Vagina (tissue), 2 donors: ENCODE measurements at places on chromosomes 5 and 9.

- DNase-seq: no peak
These were observed 18.4 kb downstream of the AP3B1 start for GRCh38 chr5:78275998-78276543.

DNA sequence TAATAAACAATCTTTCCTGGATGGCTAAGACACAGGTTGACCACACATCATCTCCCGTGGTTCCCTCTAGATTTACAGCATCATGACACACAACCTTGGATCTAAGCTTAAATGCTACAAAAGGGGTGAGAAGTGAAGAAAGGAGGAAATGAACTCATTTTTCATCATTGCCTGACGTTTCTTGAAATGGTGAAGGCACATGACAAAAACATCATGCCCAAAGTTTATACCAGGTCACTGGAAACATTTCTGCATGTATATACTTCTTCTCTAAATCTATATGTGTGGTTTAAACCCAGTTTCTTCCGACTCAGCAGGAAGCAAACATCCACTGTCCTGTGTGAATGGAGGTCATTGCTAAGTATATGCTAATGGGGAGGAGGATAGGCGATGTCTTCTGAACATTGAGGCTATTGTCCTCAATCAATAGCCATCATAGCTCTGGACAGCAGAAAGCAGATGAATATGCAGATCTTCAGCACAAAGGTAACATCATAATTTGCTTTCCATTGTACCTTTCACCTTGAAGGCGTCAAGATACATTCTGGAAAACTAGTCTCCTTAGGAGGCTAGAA lies 137.4 kb downstream of the MED27 start:
- no peak for DNase-seq

DNA sequence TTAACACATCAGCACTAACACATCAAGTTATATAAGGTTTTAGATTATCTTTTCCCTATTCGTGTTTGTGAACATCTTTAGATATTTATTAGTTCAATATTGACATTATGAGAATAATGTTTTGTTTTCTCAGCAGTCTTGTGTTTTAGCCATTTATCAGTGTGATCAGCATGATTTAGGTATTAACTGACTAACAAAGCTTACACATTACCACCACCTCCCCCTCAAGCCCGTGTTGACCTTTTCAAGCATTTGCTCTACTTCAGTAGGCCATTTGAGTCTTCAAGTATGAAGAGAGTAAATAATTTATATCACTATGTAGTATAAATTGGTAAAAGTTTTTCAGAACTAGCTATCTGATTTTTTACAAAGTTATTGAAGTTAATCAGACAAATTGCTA lies 6.9 kb downstream of the PBX3 start:
- no peak for DNase-seq

DNA sequence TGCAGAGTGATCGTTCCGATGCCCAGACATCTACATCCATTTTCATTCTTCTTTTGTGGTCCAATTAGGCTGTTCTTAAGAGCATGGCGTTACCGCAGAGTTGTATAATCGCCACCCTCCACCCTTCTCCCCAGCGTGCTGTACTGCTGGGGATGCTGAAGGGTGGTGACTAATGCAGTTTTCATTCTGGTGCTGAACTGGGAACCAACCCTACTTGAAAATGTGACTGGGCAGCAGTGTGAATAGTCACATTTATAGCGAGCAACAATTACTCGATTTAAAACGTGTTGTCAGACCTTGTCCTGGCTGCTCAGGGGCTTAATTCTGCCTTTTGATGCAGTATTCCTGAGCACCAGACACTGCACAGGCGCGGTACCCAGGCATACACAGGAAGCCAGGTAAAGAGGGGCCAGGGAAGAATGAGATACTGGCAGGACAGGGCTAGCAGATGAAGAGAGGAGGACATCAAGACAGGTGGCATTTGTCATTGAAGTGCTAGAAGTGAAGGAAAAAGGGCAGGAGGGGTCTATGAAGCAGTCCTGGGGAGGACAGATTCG lies 719 bp upstream of the ISCA1 start:
- DNase-seq: no peak

- DNase-seq: no peak
These were observed 1642.7 kb upstream of the WWC1 start for GRCh38 chr5:166648736-166649135.

DNA sequence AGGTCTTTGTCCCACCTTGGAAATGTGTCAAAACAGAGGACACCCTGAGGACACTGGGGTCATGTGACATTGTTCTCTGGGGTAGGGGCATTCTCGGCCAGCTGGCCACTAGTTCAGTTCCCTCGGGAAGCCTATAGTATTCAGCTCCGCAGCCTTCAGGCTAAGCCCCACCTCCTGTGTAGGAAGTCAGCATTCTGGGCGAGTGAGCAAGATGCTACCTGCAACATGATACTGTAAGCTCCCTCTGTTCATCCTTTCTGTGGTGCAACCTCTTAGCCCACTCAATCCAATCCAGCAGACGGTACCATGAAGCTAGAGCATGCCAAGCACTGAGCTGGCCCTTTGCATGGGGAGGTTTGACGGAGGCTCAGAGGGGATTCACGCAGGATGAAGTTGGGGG lies 5.3 kb downstream of the NTNG2 start:
- DNase-seq: no peak

- DNase-seq: no peak
These were observed 14.6 kb downstream of the UBE2D2 start for GRCh38 chr5:139575751-139576150.

DNA sequence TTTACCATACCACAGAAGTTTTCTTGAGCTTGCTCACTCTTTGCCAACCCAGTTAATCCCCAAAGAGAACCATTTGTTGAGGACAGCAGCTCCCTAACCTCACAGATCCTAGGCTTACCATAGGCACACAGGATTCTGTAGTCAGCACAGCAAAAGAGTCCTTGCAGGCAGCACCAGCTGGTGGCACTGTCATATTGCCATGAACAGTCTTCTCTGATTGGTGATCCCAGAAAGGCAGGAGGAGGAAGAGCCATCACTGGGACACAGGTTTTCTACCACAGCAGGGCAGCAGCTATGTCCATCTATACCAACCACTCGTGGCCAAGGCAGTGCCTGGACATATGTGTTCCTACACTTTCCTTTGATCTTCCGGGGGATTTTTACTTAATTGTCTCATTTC lies 297.1 kb upstream of the CD180 start:
- no peak for DNase-seq

- DNase-seq: no peak
These were observed 91.7 kb downstream of the NRG2 start for GRCh38 chr5:139951296-139951924.

DNA sequence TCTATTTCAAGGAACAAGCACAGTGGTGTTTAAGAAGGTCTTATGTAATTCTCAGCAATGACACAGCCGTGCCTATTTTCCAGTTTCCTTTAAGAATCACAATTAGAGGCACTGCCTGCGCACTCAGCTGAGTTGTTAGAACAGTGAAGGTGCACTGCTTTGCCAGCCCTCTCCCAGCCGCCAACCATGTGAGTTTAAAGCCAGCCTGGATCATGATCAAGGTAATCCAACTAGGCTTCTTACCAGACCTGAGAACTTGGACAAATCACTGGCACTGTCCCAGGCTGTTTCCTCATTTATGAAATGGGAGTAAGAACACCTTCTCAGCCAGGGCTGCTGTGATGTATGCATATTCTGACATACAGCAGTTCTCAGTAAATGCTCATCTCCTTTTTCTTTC lies 99.6 kb downstream of the ASTN2 start:
- DNase-seq: no peak

GRCh38 chr9:121364886-121365285 lies 5.2 kb downstream of the STOM start:
- DNase-seq: no peak

- DNase-seq: no peak
These were observed 241.0 kb upstream of the KIF2A start for GRCh38 chr5:62065050-62065449.

GRCh38 chr5:133811168-133811567 lies 157.3 kb downstream of the C5orf15 start:
- no peak for DNase-seq

DNA sequence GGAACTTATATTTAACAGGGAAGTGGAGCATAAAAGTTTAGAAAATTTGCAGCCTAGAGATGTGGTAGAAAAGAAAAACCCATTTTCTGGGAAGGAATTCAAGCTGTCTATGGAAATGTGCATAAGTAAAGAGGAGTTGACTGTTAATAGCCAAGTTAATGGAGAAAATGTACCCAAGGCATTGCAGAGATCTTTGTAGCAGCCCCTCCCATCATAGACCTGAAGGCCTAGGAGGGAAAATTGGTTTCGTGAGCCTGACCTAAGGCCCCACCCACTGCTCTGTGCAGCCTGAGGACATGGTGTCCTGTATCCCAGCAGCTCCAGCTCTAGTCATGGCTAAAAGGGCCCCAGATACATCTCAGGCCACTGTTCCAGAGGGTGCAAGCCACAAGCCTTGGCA lies 772.4 kb upstream of the RIOK2 start:
- no peak for DNase-seq

DNA sequence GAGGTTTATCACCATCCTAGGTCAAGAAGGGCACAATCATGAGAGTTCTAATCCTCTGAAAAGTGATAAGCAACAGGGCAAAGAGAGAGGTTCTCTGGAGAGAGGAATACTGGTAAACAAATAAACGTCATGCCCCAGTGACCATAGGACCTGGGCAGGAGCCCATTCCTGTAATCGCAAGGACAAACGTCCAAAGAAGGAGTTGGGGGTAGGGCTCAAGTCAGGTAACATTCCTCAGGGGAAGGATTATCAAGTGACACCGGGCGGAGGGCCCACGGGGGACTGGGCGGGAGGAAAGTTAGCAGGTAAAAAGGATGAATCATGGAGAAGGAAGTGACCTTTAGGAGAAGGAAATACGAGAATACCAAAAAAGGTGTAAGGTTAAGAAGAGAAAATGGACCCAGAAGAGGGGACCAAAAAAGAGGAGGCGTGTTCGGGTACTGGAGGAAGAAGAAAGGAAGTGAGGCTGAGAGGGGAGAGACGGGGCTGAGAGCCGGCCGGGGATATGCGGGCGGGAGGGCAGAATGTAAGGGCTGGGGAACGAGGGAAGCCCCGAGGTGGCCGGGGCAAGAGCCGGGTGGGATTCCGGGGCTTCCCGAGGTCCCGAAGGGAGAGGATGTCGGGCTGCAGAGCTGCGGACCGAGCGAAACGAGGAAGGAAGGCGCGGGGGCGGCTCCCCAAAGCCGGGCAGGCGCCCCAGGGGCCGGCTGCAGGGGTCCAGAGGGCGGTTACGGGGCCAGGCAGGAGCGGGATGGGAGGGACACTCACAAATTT lies 583 bp downstream of the DIAPH1 start:
- no peak for DNase-seq

- no peak for DNase-seq
These were observed 202.7 kb downstream of the FAM114A2 start for GRCh38 chr5:153835891-153836515.

- DNase-seq: peak; percentile 82
These were observed 82.9 kb downstream of the ADAMTS2 start for GRCh38 chr5:179262126-179262920.
